ENCODE measurements at places on chromosomes 4 and X. TPM values are rescaled to one million over a fixed set of nuclear protein-coding genes. Genes with fewer than 3 reads are reported as not detected.

FATE1 gene
- total RNA-seq = not detected

XG gene
- total RNA-seq = not detected

FAM9C gene
- total RNA-seq = not detected

AWAT2 gene
- not detected for total RNA-seq

TMEM150C gene
- total RNA-seq = not detected

GRCh38 chr4:179071131-179071530 is 1628.9 kb upstream of the AGA start:
- DNase-seq = no peak

DNA sequence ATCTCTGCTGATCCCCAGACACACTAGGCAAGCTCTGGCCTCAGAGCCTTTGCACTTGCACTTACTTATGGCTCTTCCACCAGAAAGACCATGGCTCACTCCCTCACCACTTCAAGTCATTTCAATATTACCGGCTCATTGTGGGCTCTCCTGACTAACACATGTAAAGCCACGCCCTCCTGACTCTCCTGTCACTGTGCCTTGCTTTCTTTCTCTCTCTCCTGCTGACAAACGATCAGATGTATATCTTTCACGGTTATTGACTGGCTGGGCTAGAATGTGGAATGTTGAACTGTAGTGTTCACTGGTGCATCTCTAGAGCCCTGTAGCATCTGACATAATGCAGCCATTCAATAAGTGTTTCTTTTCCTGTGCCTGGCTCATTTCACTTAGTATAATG is 425.1 kb downstream of the RAB28 start:
- no peak for DNase-seq

DNA sequence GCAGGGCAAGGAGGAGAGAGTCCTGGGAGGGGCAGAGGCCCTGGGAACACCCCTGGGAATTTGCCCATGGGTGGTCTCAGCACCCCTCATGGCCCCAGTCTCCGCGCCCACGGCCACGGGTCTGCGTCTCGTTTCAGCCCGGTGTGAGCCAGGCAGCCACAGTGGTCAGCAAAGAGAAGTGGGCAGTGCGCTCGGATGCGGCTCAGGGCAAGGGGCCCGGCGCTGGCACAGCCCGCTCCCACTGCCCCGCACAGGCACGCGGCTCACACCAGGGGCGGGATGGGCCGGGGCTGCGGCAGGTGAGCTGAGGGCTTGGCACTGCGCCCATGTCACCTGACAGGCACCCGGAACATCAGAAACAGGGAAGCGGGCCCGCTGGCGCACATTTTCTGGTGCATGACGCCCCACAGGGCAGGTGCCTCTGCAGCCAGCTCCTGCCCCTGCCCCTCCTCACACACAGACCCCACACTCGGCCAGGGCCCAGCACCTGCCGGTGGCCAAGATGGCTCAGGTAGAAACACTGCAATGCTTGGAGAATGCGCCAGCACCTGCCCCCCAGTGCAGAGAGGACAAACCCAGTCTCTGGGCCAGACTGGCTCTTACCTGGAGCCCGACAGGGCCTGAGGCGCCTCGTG is 41.9 kb upstream of the MXD4 start:
- no peak for DNase-seq

- no peak for DNase-seq
Observed at GRCh38 chrX:27884654-27885053, 76.9 kb downstream of the MAGEB10 start.
